ENCODE measurements at places on chromosomes 13 and 19.

DNA sequence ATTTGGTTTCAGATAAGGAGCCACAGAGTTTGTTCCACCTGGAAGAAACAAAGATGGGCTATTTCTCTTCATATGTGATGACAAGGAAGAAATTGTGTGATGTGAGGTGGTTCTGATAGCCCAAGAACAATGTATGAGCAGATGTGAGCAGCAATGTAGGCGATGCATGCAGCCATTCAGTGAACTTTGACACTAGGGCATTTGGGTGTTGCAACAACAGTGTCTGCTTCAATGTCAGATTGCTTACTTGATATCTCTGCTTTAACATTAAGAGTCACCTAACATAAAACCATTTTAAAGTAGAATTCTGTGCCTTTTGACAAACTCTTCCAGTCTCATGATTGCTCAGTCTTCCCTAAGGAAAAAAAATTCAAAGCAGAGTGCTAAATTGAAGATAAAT is 865.4 kb downstream of the SLITRK6 start:
- no peak for DNase-seq

- DNase-seq, result no peak
These were observed 28.1 kb downstream of the ZNF20 start for GRCh38 chr19:12111943-12112637.

DNA sequence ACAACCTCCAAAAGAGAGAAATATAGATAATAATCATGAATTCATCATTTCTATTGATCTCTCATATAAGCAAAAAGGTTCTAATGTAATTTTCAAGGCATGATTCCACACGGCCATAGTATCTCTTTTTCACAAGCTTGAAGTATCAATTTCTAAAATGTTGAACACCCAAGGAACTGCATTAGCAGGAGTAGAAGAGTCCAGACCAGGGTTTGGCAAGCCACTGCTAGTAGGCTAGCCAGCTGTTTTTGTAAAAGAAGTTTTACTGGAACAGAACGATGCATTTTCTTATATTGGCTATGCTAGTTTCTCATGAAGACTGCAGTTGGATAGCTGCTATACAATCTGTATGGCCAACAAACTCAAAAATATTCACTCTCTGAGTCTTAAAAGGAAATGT is 481.5 kb upstream of the MIR17HG start:
- DNase-seq, result no peak

DNA sequence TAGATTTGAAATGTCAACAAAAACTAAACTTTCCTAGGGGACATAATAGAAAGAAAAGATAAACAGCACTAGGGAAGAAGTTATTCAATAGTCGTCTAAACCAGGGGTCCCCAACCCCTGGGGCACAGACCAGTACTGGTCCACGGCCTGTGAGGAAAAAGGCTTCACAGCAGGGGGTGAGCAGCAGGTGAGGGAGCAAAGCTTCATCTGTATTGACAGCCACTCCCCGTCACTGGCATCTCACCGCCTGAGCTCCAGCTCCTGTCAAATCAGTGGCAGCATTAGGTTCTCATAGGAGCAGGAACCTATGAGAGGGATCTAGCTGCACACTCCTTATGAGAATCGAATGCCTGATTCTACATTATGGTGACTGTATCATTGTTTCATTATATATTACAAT is 382.7 kb downstream of the MYO16 start:
- no peak for DNase-seq

DNA sequence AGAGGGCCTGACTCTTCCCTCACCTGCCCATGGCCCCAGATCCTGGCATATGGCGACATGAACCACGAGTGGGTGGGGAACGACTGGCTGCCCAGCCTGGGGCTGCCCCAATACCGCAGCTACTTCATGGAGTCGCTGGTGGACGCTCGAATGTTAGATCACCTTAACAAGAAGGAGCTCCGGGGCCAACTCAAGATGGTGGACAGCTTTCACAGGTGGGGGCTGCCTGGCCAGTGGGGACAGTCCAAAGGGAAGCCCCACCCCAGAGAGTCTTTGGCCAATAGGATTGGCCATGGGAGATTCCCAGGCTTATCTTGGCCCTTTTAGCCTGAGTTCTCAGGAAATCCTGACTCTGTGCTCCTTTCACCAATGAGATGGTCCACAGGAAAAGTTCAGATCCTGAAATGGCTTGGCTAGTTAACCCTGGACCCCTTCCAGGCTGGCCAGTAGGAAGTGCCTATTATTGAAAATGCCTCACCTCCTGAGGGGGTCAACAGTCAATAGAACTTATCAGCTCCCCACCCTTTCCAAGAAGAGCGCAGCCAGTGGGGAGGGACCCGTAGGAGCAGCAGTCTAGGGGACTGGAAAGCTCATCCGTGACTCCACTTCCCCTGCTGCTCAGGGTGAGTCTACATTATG is 7.0 kb downstream of the HRC start:
- DNase-seq, result no peak

All from CD4-positive, alpha-beta T cell treated with Interleukin-17A for 4 hours (primary cell).